ENCODE measurements at places on chromosomes 16 and 17.

DNA sequence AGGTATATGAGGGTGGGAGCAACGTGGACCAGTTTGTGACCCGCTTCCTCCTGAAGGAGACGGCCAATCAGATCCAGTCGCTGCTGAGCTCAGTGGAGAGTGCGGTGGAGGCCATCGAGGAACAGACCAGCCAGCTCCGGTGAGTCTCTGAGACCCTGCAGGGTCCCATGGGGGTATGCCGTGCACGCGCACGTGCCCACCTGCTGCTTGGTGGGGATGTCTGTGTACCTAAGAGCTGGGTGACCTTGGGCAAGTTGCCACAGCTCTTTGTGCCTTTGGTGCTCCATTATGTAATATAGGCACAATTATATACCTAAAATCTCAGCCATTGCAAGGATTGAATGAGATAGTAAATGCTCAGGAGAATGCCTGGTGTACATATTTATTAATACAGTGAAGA is 22.4 kb downstream of the NECAB2 start:
- peak; percentile 1 for DNase-seq

DNA sequence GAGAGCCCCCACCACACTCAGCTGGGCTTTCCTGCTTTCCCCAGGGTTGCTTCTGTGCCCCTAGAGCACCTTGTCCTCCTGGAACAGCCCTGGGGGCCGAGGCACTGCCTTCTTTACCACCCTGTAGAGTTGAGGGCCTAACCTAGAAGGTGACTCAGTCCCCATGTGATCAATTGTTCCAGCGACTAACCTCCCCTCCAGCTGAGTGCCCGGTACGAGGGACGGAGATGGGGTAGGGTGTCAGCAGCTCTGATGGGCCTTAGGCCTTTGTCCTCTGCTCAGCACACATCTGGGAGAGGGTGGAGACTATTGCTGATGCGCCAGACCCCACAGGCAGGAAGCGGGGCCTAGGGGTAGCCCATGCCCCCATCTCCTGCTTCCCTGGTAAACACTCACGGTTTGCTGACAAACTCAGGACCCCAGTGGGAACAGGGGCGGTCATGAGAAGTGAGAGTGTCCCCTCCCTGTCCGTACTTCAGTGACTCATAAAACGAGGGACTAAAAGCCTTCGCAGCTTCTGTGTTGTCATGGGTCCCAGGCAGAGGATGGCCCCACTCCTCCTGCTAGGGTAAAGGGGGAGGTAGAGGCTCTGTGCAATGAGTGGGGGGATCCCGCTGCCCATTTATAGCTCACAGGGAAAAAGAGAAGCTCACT is 33.1 kb downstream of the NECAB2 start:
- DNase-seq, result no peak

DNA sequence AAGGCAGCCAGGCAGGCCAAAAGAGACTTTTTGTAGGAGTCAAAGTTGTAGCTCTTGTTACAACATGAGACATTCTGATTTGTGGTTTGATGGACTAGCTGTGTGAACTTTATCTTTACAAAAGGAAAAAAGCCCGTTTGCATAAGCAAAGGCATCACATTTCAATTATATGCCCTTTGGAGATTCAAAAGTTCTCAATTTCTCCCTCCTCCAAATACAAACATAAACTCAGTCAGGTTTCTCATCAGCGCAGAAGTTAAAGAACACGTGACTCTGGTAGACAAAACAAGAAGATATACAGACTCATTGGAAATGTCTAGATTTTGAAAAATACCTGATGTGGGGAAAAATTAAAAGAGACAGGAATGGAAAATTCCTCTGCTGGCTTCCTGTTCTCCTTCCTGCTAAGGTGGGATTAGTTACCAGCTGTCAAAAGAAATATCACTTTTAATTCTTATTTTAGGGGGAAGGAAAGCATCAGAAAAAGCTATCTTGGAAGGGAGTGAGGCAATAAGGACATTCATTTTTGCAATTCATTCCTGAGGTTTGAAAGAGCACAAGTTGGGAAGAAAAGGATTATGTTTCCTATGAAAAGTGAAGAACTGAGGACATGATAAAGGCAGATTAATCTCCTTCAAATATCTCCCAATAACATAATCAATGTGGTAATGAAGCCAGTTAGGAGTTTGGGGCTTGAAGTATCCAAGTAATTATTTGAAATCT is 4.6 kb upstream of the KCNJ16 start:
- no peak for DNase-seq

DNA sequence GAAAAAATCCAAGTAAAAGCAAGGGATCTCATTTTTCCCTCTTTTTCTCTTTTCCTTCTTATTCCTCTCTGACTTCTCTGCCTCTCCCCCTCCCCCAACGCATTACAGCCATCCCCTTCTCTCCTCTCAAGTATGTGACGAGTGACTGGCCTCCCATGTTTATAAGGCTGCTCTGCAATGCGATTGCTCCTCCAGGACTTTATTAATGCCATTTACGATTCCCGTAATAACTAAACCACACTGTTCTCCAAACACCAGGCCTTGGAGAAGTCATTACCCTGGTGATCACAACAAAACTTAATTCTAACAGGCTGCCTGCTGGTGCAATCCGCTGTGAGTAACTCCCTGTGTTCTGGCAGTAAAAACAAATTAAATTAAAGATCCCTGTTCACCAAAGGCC is 88.8 kb downstream of the HS3ST3B1 start:
- DNase-seq, result no peak

DNA sequence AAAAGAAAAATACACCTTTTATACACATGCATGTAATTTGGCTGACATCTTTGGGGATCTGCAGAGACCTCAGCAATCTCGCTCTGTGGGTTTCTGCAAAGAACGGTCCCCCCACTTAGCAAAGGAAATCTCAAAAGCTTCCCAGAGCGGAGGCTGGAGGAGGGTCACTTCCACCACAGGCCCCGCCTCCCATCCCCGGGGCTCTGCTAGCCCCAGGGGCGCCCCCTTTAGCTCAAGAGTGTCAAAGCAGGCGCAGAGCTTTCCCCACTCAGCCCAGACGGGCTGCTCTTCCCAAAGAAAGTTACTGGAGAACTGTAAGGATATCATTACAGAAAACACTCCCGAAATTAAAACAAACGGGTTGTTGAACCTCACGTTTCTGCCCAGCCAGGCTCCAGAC is 11.4 kb downstream of the SLC13A5 start:
- DNase-seq, result no peak

DNA sequence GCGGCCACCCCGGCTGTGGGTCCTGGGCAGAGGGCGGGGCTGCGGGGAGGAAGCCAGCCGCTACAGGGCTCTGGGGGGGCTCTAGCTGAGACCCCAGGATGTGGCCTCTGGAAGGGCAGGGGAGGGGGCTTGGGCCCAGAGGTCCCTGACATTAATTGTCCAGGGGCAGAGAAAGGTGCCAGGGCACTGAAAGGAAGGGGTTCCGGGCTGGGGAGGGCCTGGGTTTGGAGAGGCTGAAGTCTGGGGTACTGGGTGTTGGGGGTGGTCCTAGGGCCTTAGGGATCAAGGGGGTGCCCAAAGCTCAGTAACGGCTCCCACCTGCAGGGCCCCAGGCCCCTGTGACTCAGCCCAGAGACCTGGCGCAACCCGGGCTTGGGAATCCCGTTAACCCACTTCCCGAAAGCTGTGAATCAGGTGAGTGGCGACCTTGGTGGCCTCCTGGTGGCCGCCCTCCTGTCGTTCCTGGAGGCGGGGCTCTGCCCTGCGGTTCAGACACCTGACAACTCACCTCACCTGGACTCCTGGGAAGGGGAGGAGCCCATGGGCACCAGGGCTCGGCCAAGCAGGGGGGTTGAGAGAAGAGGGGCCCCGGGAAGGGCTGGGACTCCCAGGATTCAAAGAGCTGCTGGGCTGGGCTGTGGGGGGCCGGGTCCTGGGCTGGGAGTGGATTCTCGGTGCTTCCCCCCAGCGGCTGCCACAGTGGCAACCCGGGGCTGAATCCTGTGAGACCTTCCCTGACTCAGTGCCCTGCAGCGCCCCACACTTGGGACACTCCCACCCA is 465 bp upstream of the PRSS22 start:
- DNase-seq, result peak; percentile 16

DNA sequence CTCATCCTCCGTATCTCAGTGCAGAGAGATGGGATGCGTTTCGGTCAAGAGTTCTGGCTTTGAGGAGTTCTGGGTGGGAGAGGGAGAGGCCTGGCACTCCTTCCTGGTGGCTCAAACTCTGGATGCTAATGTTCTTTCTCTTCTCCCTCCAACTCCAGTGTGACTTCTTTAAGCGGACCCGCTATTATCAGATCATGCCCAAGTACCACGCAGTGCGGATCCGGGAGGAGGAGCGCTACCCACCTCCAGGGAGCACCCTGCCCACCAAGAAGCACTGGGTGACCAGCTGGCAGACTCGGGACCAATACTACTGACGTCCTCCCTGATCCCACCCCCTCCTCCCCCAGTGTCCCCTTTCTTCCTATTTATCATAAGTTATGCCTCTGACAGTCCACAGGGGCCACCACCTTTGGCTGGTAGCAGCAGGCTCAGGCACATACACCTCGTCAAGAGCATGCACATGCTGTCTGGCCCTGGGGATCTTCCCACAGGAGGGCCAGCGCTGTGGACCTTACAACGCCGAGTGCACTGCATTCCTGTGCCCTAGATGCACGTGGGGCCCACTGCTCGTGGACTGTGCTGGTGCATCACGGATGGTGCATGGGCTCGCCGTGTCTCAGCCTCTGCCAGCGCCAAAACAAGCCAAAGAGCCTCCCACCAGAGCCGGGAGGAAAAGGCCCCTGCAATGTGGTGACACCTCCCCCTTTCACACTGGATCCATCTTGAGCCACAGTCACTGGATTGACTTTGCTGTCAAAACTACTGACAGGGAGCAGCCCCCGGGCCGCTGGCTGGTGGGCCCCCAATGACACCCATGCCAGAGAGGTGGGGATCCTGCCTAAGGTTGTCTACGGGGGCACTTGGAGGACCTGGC is 6.0 kb upstream of the PDK2 start:
- DNase-seq, result no peak

GRCh38 chr16:80733407-80733806 is 71.0 kb downstream of the CDYL2 start:
- DNase-seq, result no peak

DNA sequence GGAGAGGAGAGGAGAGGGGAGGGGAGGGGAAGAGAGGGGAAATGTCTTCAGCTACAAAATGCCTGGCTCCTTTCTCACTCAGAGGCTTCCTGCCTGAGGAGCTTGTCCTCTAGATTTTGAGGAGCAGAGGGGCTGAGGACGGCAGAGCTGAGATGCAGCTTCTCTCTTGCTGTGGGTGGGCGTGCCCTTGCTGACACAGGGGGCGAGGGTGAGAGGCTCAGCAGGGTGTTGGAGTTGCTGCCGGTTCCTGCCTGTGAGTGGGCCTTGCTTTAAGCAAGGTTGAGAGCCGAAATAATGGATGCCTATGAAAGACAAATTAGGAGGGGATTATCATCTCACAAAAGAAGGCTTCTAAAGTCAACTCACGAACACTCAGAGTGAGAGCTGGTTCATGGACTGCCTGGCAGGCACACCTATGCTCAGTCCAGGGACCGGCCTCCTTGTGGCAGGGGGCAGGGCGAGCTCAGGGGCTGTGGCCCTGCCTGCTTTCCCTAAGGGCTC is 215.6 kb downstream of the MSI2 start:
- no peak for DNase-seq

DNA sequence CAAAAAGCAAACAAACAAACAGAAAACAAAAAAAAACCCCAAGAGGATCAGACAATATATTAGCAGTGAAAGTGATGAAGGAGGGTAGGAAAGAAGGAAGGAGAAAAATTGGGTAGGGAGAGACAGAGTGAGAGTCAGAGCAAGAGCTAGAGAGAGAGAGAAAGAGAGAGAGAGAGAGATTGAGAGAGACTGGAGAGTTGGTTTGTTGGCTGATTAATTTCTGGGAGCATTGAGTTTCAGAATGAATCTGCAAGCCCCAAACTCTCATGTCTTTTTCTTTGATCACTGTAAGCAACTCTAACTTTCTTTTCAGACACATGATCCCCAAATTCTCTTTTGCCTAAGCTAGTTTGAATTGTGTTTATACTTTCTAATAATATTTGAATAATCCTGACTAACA is 388.1 kb downstream of the SHISA9 start:
- no peak for DNase-seq

- DNase-seq, result no peak
Observed at GRCh38 chr16:77974883-77975282, 47.5 kb upstream of the CLEC3A start.

DNA sequence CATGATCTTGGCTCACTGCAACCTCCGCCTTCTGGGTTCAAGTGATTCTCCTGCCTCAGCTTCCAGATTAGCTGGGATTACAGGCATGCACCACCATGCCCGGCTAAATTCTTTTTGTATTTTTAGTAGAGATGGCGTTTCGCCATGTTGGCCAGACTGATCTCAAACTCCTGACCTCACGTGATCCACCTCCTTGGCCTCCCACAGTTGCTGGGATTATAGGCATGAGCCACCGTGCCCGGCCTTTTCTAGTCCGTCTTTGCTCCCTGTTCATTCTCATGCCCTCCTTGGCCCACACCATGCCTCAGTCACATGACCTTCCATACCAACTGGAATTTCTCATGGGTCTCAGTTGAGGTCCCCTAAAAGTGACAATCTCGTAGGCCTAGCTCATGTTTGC is 86.9 kb downstream of the SNX29 start:
- no peak for DNase-seq

DNA sequence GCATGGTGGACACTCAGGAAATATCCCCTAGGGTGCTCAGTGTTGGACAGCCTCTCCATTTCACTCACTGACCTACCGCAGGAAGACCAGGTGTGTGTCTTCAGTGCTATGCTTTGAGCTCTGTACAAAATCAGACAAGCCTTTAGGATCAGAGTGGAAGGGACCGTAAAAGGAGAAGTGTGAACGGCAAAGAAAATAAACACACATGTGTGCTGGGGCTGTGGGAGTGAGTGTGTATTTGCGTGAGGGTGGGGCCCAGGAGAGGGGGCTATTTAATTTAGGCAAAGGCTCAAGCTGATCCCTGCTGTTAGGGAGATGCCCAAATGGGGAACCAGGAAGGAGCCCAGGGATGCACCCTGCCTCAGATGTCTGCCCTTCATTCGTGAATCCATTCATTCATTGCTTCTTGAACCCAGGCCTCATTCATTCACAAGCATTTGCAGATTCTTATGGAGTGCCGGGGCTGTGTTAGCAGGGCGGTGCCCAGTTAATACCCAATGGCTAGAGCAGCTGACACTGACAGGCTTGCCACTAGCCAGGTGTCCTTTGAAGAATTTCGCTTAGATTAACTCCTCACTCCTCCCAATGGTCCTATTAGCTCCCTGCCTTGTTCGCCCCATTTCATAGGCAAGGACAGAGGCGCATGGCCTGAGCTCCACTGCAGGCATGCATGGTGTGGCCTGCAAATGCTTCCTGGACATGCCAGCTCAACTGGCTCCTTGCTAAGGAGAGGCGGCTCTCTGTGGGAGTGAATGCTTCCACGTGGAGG is 296.7 kb upstream of the FOXF1 start:
- DNase-seq, result no peak

GRCh38 chr17:13862346-13862745 is 207.0 kb upstream of the COX10 start:
- DNase-seq, result no peak

GRCh38 chr17:927611-928461 is 51.7 kb downstream of the NXN start:
- no peak for DNase-seq

- DNase-seq, result no peak
Observed at GRCh38 chr16:48511716-48512115, 98.3 kb downstream of the N4BP1 start.
